Stimulated activated CD4-positive, alpha-beta T cell treated with anti-CD3 and anti-CD28 coated beads, Interleukin-15, amount 100 ng/mL, for 1 hour (primary cell): ENCODE measurements at places on chromosomes 6 and 20.

DNA sequence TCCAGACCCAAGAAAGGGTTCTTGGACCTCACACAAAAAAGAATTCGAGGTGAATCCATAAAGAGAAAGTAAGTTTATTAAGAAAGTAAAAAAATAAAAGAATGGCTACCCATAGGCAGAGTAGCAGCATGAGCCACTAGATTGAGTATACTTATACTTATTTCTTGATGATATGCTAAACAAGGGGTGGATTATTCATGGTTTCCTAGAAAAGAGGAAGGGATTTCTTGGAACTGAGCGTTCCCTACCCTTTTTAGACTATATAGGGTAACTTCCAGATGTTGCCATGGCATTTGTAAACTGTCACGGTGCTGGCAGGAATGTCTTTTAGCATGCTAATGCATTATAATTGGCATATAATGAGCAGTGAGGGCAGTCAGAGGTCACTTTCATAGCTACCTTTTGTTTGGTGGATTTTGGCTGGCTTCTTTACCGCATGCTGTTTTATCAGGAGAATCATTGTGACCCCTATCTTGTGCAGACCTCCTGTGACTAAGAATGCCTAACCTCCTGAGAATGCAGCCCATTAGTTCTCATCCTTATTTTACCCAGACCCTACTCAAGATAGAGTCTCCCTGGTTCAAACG, 44.3 kb downstream of the TENT5A start:
- DNase-seq = no peak

- peak; percentile 74 for DNase-seq
These were observed 305.3 kb downstream of the CLIC5 start for GRCh38 chr6:45710304-45710821.

GRCh38 chr6:26536571-26537159, 1.5 kb upstream of the HMGN4 start:
- no peak for DNase-seq

DNA sequence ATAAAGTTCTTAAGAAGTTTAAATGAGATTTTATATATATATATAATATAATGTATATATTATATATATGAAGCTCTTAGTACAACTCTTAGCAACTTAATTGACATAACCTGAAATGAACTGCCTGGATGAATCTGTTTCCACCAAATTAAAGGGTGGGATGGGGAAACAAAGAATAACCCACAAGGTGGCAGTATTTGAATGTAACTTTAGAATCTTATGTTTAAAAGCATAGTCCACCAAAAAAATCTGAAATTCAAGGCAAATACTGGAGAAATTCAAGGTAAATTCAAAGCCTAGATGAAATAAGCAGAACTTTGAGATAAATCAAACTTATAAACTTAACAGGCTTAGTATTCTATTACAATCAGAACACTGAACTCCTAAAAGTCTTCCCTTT, 4.4 kb upstream of the IBTK start:
- no peak for DNase-seq

- DNase-seq = no peak
These were observed 1.7 kb downstream of the PPP1R10 start for GRCh38 chr6:30615219-30615957.

- DNase-seq = no peak
These were observed 251.8 kb downstream of the BTBD9 start for GRCh38 chr6:38387971-38388370.

DNA sequence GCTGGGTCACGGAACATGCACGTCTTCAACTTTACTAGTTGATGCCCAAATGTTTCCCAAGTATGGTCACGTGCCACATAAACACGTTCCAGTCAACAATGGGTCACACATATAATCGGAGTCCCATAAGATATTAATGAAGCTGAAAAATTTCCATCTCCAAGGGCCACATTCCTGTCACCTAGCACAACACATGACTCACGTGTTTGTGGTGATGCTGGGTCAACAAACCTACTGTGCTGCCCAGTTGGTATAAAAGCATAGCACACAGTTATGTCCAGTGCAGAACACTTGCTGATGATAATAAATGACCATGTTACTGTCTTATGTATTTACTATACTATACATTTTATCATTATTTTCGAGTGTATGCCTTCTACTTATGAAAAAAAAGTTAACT, 68.0 kb upstream of the INSM1 start:
- no peak for DNase-seq

- DNase-seq = no peak
These were observed 26.0 kb downstream of the UQCC1 start for GRCh38 chr20:35385733-35386132.

DNA sequence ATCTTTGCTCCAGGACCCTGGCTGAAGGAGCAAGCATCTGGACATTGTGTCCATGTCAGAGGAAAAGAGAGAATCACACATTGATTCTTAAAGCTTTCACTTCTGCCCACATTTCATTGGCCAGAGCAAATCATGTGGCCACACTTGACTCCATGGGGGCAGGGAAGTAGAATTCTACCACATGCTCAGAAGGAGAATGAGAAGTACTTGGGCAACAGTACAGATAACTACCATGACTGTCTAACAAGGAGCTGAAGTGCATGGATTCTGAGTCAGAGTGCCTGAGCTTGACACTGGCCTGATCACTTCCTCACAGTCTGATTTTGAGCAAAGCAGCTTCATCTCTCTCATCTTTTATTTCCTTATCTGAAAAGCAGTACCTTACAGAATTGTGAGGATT, 38.6 kb downstream of the GHRH start:
- DNase-seq = no peak

DNA sequence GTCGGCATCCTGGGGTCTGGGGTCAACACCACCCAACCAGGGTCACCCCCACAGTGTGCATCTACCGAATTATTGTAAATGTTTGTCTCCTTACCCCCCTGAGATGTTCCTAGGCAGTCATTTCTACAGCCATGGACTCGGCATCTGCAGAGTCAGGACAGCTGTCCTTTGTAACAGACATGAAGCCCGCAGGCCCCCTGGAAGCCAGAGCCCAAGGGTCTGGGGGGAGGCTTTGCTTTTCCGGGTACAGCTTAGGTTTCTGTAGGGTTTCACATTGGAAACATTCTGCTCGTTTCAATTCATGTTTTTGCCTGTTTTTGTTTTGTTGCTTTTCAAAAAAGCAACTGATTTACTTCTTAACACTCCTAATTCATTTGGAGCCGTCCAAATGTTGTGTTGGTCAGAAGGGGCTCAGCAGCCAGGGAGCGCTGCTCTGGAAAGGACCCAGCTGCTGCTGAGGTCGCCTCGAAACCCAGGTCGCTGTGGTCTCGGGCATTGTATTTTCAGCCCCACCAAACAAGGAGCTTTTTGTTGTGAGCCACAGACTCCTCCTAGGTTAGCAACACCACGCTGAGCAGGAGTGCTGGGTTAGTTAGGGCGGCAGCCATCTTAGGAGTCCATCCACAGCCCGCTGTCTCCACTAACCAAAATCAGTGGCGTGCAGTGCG, 160.4 kb downstream of the TMEM242 start:
- DNase-seq = no peak

DNA sequence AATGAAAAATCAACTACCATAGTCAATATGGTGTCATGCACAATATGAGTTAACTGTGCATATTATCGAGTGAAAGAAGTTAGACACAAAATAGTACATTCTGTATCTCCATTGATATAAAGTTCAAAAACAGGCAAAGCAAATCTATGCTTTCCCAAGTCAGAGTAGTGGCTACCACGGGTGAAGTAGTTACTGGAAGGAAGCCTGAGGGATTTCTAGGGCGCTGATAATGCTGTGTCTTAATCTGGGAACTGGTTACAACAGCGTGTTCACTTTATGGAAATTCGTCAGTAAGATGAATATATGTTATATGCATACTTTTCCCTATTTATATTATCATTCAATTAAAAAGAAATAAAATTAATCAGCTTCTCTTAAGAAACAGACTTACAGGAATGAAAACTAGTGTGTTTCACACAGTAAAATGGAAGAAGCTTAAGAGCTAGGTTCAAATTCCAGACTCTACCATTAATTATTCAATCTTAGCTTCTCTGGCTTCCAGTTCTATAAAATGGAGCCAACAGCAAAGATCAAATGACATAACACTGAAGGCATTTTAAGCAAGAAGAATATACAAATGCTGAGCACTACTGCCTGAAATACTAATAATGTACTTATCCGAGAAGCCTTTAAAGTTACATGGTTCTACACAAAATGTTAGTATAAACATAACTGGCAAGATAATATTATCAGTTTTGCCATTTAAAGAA, 19.2 kb downstream of the BACH2 start:
- no peak for DNase-seq

DNA sequence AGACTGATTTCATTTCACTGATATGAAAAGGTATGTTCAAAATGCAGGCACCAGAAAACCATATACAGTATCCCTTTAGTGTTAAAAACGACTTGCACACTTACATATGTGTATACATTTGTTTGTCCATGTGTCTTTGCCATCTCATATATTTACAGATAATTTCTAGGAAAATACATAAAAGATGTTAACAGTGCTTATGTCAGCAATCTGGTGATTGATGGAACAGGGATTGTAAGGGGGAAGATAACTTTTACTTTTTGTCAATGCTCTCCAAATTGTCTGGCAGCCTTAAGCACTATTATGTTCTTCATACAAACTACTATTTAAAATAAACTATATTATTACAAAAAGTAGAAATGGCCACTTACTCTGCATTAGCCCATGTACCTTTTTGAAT, 238.5 kb upstream of the DEFB112 start:
- no peak for DNase-seq

GRCh38 chr6:110217266-110217665, 37.0 kb downstream of the CDC40 start:
- DNase-seq = no peak

GRCh38 chr20:38635721-38636288, 34.2 kb downstream of the ARHGAP40 start:
- DNase-seq = no peak

- no peak for DNase-seq
These were observed 40.3 kb upstream of the STX16 start for GRCh38 chr20:58610811-58611210.

GRCh38 chr6:144156338-144156737, 6.0 kb downstream of the STX11 start:
- no peak for DNase-seq
